Activated CD8-positive, alpha-beta T cell treated with anti-CD3 and anti-CD28 coated beads, Interleukin-2, amount 10 ng/mL, durations not matched to agents 7 days and 5 days (primary cell): ENCODE measurements at places on chromosomes 3 and 15.

DNA sequence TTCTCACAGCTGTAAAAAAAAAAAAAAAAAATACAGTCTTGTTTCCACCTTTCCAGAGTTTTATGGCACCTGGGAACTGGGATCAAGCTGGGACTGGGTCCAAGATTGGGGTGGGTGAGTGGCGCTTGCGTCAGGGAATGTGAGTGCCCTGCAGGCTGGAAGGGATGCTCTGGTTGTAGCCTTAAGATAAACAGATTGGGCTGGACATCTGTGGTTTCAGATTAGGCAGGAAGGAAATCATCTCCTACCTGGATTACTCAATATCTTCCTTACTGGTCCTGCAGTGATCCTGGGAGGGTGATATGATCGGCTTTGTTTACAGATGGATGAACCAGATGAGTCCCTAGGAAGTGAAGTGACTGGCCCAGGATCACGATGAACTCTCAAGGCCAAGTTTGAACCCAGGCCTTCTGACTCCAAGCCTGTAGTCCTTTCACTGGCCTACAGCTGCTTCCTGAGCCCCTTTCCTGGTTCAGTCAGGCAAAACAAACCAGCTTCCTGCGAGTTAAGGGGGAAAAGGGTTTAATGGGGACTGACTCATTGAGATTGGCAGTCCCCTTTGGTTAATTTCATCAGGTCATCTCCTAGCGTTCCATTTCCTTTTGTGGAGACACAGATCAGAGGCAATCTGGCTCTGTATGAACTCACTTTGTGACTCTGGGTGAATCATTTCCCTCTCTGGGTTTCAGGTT, 179.8 kb downstream of the THSD4 start:
- no peak for DNase-seq

- DNase-seq: no peak
Measured at GRCh38 chr3:46215810-46216414, 7.8 kb upstream of the CCR1 start.

- no peak for DNase-seq
Measured at GRCh38 chr3:38158472-38158871, 6.9 kb upstream of the OXSR1 start.

- DNase-seq: no peak
Measured at GRCh38 chr3:43144761-43145490, 39.0 kb upstream of the POMGNT2 start.

DNA sequence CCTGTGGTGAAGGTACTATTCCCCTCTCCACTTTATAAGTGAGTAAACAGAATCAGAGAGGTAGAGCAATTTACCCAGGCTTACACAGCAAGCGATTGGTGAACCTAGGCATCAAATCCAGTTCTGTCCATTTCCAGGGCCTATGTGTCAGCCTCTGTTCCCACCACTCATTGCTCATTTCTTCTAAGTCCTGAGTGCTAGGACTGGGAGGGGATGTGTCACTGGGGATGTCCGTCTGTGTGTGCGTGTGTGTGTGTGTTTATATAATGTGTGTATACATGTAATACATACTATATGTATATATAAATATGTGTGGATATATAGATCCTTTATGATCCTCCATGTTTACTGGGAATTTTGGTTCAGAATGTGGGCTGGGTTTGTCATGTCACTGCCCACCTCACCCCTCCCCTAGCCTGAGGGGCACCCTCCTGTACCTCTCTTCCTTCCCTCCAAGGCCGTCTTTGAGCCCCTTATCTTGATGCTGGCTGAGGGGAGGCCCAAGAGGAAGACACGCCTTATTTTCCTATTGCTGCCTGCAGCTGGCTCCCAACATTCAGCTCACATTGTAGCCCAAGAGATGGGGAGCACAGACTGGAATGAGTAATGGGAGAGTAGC, 2.1 kb downstream of the TMEM43 start:
- DNase-seq: no peak

- no peak for DNase-seq
Measured at GRCh38 chr3:37680401-37680800, 181.3 kb upstream of the CTDSPL start.

GRCh38 chr15:42507514-42507913, 12.1 kb downstream of the SNAP23 start:
- no peak for DNase-seq

DNA sequence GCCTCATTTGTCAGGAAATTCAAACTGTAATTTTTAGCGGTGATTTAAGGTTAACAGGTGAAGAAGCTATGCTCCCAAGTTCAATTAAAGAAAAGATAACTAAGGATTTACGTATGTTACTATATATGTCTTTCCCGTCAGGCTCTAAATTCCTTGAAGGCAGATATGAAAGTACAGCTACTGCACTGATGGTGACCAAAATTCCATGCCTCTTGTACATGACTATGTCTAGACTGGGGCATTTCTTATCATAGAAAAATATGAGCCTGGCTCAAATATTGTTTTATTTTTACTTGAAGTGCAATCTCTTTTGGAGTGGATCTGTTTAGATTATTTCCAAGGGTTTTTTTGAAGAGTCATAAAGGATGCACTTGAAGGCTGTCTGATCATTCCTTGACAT, 647.1 kb upstream of the KCNMB2 start:
- no peak for DNase-seq

- DNase-seq: no peak
Measured at GRCh38 chr3:44981220-44981619, 5.2 kb downstream of the EXOSC7 start.

GRCh38 chr3:183954875-183955274, 62.8 kb downstream of the ABCC5 start:
- no peak for DNase-seq

- DNase-seq: no peak
Measured at GRCh38 chr15:92184142-92184541, 209.5 kb upstream of the ST8SIA2 start.

DNA sequence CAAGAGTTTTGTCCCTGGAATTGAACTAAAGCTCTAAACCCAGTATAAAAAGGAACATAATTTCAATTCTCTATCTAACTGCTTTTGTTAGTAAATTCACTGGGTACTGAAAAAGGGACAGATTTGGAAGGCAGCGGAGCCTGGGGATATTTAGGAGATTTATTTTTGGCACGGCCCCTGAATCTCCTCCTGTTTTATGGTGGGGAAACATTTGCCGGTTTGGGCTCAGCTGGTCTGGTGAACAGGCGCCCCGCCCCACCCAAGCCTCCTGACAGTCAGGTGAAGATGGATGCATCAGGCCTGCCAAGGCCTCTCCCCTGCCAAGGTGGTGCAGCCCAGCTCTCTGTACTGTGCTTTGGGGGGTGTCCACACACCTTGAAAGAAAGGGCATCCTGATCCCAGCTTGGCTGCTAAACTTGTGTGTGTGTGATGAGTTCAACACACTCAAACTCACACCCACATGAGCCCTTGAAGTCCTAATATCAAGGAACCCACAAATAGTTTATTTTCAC, 46.3 kb downstream of the EBLN2 start:
- no peak for DNase-seq

DNA sequence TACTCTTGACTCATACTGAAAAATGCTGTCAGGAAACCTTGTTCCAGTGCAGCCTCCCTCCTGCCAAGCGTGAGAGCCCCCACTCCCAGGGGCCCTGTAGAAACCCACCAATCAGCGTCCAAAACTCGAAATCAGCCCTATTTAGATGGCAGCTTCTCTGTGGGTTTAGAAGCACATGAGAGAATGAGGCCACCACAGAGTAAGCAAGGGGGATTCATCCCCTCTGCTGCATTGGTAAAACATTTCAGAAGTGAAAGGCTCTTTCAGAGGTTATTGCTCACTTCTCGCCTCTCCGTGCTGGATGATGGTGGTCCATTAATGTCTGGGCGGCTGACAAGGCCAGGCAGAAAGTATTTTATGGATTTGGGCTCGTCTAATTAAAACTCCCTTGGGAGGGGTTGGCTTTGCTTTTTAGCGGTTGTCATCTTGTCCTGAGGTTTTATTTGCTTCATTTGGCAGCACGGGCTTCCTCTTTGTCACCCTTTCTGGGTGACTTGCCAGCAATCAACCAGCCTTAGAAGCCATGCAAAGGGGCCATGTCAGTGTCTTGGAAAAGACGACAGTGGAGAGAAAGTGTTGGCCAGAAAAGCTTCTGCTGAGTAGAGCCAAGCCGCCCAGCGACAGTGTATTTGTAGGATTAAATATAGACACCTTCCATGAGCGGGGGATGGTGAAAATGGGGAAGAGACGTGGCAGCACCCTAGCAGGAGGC, 145.5 kb downstream of the ATP10A start:
- no peak for DNase-seq

GRCh38 chr3:186589121-186589520, 18.6 kb downstream of the DNAJB11 start:
- no peak for DNase-seq

DNA sequence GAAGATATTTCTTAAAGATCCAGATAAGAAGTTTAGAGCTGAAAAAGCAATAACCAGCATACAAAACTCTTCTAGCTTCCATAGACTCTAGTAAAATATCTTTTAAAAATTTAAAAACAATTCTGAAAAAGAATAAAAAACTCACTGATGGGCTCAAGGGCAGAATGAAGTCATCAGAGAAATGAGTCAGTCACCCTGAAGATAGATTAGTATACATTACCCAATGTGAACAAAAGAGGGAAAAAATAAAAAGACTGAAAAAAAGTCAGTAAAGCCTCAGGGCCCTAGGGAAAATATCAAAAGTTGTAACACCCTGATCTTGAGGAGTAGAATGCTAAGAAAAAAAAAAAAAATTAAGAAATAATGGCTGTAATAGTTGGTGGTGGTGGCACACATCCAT, 11.4 kb downstream of the DET1 start:
- DNase-seq: no peak

GRCh38 chr3:89098964-89099585, 8.3 kb upstream of the EPHA3 start:
- DNase-seq: peak; percentile 32

- no peak for DNase-seq
Measured at GRCh38 chr15:25134546-25134945, 179.8 kb downstream of the SNRPN start.

- no peak for DNase-seq
Measured at GRCh38 chr15:46701346-46701745, 1016.0 kb upstream of the SEMA6D start.

GRCh38 chr3:149858911-149859310, 45.9 kb downstream of the RNF13 start:
- no peak for DNase-seq

GRCh38 chr3:153961494-153961893, 159.7 kb upstream of the ARHGEF26 start:
- no peak for DNase-seq

- DNase-seq: no peak
Measured at GRCh38 chr3:113241292-113242095, 30.1 kb downstream of the BOC start.
